ENCODE measurements at places on chromosomes 16 and 17.

DNA sequence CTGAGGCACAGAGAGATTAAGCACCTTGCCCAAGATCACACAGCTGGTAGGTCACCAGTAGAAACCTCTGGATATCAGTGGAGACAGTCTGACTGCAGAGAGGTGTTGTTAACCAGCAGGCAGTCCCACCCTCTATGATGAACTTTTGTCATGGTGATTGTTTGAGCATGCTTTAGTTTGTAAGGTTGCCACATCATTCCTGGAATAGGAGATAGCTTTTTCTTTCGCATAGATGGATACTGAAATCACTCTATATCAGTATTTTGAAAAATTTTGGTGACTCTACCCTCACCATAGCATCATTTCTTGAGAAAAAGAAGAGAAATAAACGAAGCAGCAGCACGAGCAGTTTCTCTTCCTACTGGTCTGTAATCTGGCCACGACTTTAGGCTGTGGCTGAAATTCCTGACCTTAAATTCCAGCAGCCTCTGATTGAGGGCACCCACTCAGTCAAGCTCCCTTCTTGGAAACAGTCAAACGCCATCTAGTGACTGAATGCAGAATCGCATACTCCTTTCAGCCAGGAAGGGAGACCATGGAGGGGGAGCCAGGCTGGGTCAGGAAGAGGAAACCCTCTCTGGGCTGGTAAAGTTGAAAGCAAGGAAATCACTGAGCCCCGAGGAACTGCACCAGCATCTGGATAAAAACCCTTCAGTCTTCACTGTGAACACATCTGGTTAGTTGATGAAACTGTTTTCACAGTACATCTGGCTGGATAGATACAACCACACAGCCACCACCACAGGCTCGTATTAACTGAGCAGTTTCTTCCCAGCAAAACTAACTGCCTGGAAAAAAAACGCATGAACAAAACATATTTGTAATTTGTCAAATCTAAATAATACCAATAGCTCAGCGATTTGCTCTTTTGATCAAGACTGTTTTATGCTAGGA lies 108.5 kb upstream of the XYLT1 start:
- DNase-seq = no peak

- no peak for DNase-seq
Measured at GRCh38 chr17:51435641-51436091, 175.3 kb downstream of the UTP18 start.

DNA sequence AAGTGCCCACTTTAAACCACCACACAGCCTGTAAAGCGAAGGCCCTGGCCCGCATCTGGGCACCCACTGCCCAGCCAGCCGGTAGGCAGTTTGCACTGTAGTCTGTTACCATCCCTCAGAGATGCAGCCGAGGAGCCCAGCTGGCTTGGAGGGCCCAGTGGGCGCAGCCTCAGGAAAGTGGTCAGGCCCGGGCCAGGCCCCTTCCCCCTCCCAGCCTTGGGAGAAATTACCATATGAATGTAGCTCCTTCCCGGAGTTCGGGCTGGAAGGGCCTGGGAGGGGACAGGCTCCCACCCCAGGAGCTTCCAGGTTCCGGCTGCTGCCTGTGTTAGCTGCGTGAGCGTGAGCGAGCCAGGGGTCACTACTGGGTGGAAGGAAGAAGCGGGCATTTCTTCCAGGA lies 325.4 kb downstream of the SEC14L1 start:
- no peak for DNase-seq

GRCh38 chr17:30534938-30535921 lies 58.0 kb downstream of the GOSR1 start:
- DNase-seq = no peak

DNA sequence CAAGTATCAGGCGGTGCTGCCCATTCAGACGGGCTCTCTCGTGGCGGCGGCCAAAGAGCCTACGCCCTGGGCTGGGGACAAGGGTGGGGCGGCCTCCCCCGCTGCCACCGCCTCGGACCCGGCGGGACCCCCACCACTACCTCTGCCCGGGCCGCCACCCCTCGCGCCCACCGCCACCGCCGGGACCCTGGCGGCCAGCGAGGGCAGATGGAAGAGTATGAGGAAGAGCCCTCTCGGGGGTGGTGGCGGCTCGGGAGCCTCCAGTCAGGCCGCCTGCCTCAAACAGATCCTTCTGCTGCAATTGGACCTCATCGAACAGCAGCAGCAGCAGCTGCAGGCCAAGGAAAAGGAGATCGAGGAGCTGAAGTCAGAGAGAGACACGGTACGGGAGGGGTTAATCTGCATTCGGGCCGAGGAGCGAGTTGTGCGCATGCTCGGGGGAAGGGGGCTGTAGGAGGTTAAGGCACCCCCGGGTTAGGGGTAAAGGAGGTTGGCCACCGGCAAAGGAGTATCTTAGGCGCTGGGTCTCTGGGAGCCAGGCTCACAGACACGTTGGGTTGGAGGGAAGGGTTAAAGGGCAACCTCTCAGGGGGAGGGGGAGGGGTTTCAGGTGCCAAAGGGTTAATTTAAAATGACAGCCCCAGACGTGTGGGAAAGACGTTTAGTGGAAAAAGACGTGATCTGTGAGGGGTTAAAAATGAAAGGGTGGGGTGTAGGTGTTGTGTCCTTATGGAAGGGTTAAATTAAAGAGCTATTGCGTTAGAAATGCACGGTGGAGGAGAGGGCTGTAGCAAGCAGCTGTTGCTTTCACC lies 1.4 kb downstream of the MSL1 start:
- DNase-seq = no peak

DNA sequence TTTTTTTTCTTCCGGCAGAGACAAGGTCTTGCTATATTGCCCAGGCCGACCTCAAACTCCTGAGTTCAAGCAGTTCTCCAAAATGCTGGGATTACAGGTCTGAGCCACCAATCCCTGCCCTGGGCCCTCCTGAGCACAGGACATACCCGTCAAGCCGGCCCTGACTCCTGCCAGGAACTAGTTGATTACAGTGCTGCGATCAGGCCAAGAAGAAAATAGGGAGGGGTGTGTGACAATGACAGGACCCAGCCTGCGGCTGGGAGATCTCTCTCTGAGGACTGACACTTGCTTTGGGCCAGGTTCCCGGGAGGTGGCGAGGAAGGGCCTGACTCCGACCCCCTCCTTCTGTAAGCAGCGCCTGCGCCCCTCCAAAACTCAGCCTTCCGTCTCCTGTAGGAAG lies 276.6 kb downstream of the MRTFB start:
- no peak for DNase-seq

- DNase-seq = no peak
Measured at GRCh38 chr17:80913928-80914821, 77.5 kb upstream of the CHMP6 start.

GRCh38 chr16:66083171-66083570 lies 283.3 kb upstream of the CDH5 start:
- DNase-seq = no peak

- DNase-seq = no peak
Measured at GRCh38 chr17:39871801-39872200, 3.8 kb downstream of the ZPBP2 start.

DNA sequence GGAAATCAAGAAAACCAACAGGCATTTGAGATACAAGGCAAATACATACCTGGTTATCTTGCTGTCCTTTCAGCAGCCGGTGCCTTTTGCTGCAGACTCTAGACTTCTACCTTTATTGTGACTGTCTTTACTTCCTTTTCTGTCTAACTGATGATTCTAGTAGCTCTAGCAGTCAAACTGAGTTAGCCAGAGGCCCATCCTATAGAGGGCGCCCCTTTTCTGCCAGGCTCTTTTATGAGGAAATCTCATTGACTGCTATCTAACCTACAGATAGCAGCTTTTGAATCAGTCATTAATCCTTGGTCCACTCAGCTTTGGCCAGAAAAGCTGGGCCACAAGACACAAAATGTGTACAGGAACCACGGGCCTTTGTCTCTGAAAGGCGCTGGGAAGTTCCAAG lies 87.5 kb upstream of the WSB1 start:
- no peak for DNase-seq

- no peak for DNase-seq
Measured at GRCh38 chr17:31297090-31297489, at the start of gene OMG. OMG (minus strand) TSS chr17:31297239; CDS start chr17:31296331, 908 bp downstream.

GRCh38 chr17:67517325-67517724 lies 140.2 kb downstream of the PITPNC1 start:
- no peak for DNase-seq

Data from foreskin keratinocyte (primary cell).